Keratinocyte (primary cell): ENCODE measurements at places on chromosomes 2 and 18. TPM values are rescaled to one million over a fixed set of nuclear protein-coding genes. Genes with fewer than 3 reads are reported as not detected.

Gene TRMT61B
- 10.4 to 16.2 TPM (median 12.1 TPM) in 3 replicates for polyA plus RNA-seq

DNA sequence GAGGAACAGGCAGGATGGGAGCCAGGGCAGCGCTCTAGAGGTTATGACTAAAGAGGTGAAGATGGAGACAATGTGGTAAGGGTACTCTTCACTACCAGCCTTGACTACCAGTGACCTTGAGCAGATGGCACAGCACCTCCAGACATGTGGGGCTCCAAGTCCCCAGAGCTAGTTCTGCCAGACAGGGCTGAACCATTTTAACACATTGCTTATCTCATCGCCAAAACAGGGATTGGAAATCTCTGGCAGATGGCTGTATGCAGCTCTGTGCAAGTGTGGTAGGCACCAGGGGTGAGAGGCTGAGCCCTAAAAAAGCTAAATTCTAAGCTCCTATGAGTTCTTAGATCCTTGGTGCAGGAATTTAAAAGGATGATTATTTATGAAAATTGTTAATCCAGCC lies 41.3 kb downstream of the FSHR start:
- H3K4me3 ChIP-seq = no peak overlapping the region
- H3K36me3 ChIP-seq = no peaks in the 10 kb centered on the region
- no peaks in the 10 kb centered on the region for H3K4me1 ChIP-seq
- no peak for DNase-seq

- peaks cover 22% of the 10 kb centered on the region for H3K4me1 ChIP-seq
- H3K36me3 ChIP-seq = no peaks in the 10 kb centered on the region
Measured at GRCh38 chr2:14628901-14629300, 3.6 kb upstream of the LRATD1 start.

- H3K4me3 ChIP-seq = no peak overlapping the region
- no peaks in the 10 kb centered on the region for H3K27me3 ChIP-seq
- H3K27ac ChIP-seq = peak overlapping the region; percentile 5
Measured at GRCh38 chr2:217851191-217852020, 151.4 kb downstream of the TNS1 start.

- no peaks in the 10 kb centered on the region for H3K4me1 ChIP-seq
- no peaks in the 10 kb centered on the region for H3K27me3 ChIP-seq
- no peak for DNase-seq
- H3K36me3 ChIP-seq = no peaks in the 10 kb centered on the region
- H3K27ac ChIP-seq = no peak overlapping the region
- H3K4me3 ChIP-seq = no peak overlapping the region
Measured at GRCh38 chr2:30472326-30472725, 25.3 kb downstream of the LCLAT1 start.
